ENCODE measurements at places on chromosomes 11 and 22. TPM values are rescaled to one million over a fixed set of nuclear protein-coding genes. Genes with fewer than 3 reads are reported as not detected.
A peak's percentile ranks its signal among the peaks of the same experiment; 100 is the strongest.

HTR3B gene
- not detected for total RNA-seq

- peak; percentile 51 for DNase-seq
Measured at GRCh38 chr22:38129021-38129420, 18.5 kb upstream of the BAIAP2L2 start.

DENND6B gene
- total RNA-seq: 6.5 TPM

ANGPTL5 gene
- total RNA-seq: 1.2 TPM

DNA sequence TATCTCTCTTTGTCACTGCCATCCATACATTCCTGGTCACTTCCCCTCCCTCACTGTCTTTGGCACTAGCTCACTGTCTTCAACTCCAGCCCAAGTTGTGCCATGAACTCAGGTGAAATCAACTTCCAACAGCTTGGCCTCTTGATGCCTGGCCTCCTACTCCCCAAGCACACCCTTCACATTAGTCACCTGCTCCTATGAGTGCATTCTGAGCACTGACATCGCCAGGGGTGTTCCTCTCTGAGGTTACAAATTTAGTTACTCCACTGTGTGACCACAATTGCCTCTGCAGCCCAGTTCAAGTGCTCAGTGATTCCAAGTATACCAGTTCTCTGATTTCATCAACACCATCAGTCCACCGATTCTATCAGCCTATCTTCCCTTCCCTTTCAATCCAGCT, 10.8 kb downstream of the DRD2 start:
- no peak for DNase-seq

CENPM gene
- total RNA-seq: 1.8 TPM

DNA sequence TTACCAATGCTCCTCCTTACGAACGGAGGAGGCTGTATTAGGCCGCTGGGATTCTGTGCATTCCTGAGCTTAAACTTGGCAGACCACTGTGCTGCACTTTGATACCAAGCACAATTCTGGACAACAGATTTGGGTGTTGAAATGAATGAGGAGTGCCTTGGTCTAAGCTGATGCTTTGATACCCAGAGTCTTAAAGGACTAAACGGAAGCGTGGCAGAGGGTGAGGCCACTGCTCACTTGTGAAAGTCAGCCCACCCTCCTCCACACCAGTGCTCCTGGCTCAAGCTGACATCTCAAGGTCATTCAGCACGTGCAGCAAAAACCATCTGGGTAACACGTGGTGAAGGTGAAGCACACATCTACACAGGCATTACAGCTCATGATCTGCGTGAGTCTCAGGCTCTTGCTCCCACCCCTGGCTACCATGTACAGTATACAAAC, 85.9 kb downstream of the MICAL3 start:
- DNase-seq: no peak

SLC43A1 gene
- 28.0 TPM for total RNA-seq

- DNase-seq: no peak
Measured at GRCh38 chr11:119424775-119425174, 1.8 kb upstream of the THY1 start.

- DNase-seq: no peak
Measured at GRCh38 chr11:111067994-111068393, 177.5 kb upstream of the POU2AF2 start.

GRCh38 chr11:124176925-124177715, 6.0 kb upstream of the OR10D3 start:
- no peak for DNase-seq

TIRAP gene
- 10.6 TPM for total RNA-seq

GRCh38 chr11:121112498-121113455, 11.7 kb downstream of the TECTA start:
- DNase-seq: peak; percentile 92

All from osteoblast (primary cell).